ENCODE measurements at places on chromosomes 6 and 20.

DNA sequence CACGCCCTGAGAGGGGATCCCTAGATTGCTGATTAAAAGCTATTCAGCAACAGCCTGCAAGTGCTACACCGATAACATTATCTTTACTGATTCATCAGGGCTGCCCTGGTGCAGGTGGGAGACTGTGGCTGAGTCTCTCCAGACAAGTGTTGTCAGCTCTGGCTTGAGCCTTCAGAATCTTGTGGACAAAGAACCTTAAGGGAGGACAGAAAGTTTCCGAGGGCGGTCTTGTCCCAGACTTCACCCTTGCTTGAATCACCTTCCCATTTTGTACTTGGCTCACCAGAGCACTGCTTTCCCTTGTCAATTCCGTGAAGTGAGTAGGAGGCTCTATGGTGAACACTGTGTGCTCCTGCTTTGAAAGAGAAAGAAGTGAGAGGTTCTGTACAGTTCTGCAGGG is 88.6 kb upstream of the PCSK2 start:
- no peak for DNase-seq

DNA sequence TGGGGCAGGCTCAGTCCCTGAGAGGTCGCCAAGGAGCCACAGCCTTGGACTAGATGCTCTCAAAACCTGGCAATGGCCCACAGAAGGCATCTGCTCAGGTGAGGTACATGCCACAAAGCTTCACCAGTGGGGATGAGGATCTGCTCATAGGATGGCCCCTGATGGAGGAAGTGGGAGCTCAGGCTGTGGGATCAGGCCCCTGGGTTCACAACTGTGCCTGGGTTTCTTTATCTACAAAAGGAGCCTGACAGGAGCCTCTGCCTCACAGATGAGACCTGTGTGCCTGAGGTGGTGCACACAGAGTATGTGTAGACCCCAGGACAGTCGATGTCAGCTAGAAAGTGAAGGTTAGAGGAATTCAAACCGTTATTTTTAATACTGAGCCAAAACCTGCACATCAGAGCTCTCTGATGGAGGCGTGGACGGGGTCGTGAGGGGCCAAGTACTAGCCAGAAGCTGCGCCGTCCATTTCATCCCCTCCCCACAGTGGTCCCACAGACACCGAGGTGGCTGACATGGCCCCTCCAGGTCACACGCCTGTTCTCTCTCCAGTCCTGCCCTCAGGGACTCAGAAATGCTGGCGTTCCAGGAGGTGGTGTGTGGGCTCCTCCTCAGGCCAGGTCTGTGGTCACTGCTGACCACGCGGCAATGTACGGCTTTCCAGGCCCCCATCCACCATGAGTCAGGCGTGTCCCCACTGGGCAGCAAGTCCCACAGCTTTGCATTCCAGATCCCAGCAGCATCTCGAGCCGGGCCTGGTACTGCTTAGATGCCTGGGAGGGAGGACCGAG is 33.3 kb downstream of the NTSR1 start:
- no peak for DNase-seq

- DNase-seq: no peak
Observed at GRCh38 chr6:33071569-33071968, 1.9 kb downstream of the HLA-DPA1 start.

GRCh38 chr20:37816726-37817125 is 86.2 kb upstream of the VSTM2L start:
- DNase-seq: no peak

GRCh38 chr6:49805246-49805645 is 18.2 kb upstream of the PGK2 start:
- DNase-seq: no peak

- no peak for DNase-seq
Observed at GRCh38 chr20:58868795-58869194, 16.3 kb downstream of the GNAS start.

DNA sequence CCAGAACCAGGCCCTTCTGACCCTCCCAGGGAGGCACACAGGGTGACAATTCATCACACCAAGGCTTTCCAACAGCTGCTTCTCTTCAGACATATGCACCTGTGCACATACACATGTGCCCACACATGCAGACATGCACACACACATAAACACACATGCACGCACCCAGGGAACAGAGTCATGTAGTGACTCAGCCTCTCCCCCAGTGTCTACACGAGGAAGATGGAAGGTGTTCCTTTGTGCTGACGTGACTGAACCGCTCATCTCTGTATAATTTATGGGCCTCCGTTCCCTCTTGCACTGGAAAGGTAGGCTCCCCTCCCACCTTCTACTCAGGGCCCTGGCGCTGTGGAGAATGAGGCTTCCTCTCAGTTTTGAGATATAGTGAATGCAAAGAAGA is 23.8 kb upstream of the PLEKHG1 start:
- DNase-seq: no peak

GRCh38 chr6:135962731-135963130 is 111.2 kb downstream of the PDE7B start:
- DNase-seq: no peak

- DNase-seq: no peak
Observed at GRCh38 chr20:37384683-37385174, 38.8 kb downstream of the SRC start.

- DNase-seq: peak; percentile 84
Observed at GRCh38 chr6:144899161-144899560, 614.0 kb downstream of the UTRN start.

DNA sequence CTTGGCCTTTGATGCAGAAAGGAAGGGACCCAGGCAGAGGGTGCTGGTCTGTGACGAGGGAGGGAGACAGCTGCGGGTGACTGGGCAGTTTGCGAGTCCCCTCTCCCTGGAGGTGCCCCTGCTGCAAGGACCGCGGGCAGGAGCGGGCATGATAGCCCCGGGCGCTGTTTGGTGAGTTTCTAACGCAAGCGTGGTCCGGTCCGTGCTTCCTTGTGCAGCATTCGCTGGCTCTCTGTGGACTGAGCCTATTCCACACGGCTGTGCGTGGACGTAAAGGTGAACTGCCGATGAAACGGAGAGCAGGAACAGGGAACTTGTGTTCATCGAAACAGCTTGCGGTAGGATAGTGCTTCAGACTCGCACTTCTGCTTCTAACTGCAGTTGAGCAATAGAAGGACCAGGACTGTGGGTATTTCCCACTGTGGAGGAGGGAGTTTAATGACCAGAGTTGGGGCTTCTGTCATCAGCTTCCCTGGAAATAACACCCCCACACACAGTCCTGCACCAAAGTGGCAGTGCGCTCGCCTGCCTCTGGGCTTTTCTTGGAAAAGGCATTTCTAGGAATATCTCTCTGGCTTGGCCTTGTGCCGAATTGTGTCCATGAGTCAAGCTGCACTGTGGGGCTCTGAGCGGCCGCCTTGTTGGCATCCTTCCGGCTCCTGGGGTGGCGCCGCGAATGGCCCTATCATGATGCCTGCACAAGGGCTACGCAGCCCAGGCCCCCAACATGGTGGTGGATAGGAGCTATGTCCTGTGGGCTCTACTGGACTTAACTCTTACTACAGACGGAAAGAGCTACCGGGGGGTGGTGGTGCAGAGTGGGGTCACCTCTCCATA is 48.9 kb downstream of the DUSP22 start:
- no peak for DNase-seq

- DNase-seq: no peak
Observed at GRCh38 chr6:14040042-14040441, 77.5 kb upstream of the CD83 start.

- no peak for DNase-seq
Observed at GRCh38 chr6:7859591-7859990, 51.0 kb downstream of the TXNDC5 start.

DNA sequence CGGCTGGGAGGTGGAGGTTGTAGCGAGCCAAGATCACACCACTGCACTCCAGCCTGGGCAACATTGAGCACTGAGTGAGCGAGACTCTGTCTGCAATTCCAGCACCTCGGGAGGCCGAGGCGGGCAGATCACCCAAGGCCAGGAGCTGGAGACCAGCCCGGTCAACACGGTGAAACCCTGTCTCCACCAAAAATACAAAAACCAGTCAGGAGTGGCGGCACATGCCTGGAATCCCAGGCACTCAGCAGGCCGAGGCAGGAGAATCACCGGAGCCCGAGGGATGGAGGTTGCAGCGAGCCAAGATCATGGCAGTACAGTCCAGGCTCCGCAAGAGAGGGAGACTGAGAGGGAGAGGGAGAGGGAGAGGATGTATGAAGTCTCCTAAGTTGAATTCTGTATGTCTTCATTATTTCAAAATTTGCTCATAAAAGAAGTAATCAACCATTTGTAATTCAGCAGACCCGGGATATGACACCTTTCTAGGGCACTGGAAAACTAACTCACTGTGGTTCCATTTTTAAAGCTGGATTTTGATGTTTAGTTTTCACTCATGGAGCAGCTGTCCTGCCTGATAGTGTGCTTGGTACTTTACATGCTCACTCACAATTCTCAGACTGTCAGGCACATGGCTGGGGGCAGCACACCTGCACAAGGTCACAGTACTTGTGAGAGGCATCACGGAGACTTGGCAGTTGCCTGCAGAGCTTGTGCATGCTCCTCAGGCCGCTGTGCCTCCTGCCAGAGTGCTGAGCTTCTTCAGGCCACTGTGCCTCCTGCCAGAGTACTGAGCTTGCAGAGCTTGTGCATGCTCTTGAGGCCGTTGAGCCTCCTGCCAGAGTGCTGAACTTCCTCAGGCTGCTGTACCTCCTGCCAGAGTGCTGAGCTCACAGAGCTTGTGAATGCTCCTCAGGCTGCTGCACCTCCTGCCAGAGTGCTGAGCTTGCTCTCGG is 106.2 kb downstream of the ERMARD start:
- no peak for DNase-seq

GRCh38 chr20:4056880-4057279 is 41.5 kb upstream of the RNF24 start:
- DNase-seq: no peak

GRCh38 chr20:5746064-5746463 is 4.1 kb upstream of the SHLD1 start:
- no peak for DNase-seq

DNA sequence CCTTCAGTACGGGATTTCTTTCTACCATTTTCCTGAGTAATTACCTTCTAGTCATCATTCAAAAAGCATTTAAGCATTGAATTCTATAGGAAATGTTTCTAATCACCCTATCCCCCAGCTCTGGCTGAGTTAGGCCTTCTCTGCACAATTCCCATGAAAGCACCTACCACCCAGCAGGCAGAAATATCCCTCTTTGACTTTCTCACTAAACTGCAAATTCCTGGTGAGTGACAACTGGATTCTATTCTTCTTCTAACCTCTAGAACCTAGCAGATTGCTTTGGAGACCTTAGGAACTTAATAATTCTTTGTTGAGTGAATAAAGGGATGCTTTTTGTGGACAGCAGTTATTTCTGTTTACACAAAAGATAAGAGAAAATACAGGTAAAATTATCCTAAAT is 328.7 kb downstream of the LAMA2 start:
- DNase-seq: no peak

DNA sequence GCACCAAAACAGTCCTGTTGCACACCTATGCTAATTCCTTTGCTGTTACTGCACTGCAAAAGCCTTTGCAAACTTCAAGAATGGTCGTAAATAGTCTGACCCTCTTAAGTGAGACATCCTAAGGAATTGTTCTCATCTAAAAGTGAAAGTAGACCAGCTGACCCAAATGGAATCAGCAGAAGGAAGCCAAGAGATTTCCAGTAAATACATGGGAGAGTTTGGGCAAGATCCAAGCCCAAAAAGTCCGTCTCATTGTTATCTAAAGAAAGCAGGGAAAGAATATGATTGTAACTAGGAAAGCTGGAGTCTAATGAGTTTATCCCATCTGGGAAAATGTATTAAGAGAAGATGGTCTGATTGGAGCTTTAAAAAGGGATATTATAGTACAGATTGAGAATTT is 43.0 kb upstream of the HIVEP1 start:
- no peak for DNase-seq

GRCh38 chr6:105388392-105388791 is 14.5 kb downstream of the PREP start:
- DNase-seq: no peak

DNA sequence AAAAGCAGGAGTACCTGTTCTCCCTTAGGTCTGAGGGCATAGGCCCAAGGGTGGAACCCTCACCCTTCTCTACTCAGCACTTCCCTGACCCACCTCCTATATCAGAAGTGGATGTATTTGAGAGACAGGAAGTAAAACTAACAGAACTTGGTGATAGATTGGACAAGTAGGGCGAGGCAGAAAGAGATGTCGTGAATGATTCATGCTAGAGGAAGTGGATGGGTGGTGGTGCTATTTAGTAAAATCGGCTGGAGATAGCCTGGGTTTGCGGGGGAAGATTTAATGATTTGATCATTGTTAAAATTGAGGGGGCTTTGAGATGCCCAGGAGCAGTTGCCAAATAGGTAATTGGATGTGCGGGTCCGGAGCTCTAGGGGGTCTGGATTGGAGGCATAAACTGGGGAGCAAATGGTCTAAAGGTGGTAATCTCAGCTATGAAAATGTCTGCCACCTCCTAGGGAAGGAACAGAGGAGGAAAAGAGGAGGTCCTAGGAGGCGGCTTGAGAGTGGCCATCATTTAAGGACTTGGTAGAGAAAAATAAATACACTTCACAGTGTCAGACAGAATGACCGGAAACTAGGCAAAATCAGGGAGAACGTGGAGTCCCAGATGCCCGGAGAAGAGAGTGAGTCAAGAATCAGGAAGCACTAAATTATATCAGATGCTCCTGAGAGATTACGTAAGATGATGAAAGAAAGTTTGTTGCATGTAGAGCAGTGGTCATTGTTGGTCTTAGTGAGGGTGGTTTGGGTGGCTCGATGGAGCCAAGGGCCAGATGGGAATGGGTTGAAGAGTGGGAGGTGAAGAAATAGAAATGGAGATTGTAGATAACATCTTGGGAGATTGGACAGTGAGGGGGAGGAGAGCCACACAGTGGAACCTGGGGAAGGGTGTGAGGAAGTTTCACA is 142.0 kb downstream of the CEP57L1 start:
- DNase-seq: no peak

DNA sequence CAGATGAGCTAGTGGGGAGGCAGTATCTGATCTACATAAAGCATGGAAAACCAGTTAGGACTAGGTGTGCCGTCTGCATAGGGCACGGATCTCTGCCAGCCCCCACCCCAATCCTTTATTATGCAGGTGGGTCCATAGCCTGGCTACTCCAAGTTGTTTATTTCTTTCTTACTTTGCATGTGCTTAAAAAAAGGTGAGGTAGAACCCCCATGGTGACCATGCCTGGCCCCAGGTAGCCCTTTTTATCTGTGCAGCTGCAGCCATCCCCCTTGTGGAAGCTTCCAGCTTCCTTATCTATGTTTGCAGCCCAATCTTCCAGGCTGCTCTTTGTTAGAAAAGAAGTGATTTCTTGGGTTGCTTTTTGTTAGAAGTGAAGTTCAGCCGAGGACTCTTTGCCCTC is 9.0 kb upstream of the TREM2 start:
- DNase-seq: no peak

All from GM04503 (cell line).